ENCODE measurements at places on chromosomes 13 and 19.

GRCh38 chr13:40495621-40496001 is 170.8 kb downstream of the FOXO1 start:
- DNase-seq, result no peak

GRCh38 chr13:99357131-99357596 is 50.0 kb upstream of the GPR183 start:
- DNase-seq, result no peak

GRCh38 chr13:47523771-47524170 is 477.3 kb downstream of the SUCLA2 start:
- DNase-seq, result no peak

GRCh38 chr19:6720369-6721137 is at the start of gene C3:
TSS of gene C3 (minus strand) at chr19:6720650. CDS start at chr19:6720589, 61 bp downstream.
- DNase-seq, result no peak

GRCh38 chr19:38285567-38285966 is 18.5 kb upstream of the C19orf33 start:
- no peak for DNase-seq

DNA sequence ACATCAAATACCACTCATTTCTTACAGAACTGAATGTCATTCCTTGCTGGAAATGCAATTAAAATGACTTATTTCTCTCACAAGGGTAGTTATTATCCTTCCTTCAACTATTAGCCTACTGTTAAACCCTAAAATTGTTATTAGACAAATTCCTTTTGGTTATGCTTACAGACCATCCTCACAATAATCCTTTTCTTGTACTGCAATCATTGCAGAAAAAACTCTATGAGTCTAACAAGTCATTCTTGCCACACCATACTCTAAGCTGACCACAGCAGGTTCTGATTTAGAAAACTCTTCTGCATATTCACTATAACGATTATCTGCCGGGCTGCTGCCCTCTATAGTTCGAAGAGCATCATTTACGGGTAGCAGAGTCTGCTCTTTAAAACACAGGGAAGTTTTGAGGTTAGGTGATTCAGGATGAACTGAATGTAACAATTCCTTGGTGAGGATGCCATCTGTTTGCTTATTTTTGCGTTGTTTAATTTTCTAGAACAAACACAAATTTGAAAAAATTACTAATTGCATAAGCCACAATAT is 38.2 kb downstream of the MTMR6 start:
- no peak for DNase-seq

All from Peyer's patch (tissue), 4 donors.